Right renal pelvis (tissue), 4 donors: ENCODE measurements at places on chromosomes 4 and X. TPM values are rescaled to one million over a fixed set of nuclear protein-coding genes. Genes with fewer than 3 reads are reported as not detected.

DNA sequence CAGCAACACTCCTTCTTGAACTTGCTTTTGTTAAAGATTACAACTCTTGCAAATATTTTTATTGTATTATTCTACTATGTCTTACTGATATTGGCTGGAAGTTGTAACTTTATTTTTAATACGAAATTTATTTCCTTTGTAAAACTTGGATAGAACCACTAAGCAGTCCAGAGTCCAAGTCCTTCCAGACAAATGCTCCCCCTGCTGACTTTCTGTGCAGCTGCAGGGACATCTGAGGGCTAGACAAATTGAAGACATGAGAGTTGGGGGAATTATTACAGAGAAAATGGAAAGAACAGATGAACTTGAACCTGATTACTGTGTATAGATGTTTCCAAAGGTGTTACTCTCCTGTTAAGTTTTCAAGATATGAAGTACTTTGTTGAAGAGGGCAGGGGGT, 238.8 kb downstream of the GRIA3 start:
- no peak for DNase-seq

Gene MAGEC2
- not detected for polyA plus RNA-seq

Gene BRS3
- polyA plus RNA-seq: not detected

DNA sequence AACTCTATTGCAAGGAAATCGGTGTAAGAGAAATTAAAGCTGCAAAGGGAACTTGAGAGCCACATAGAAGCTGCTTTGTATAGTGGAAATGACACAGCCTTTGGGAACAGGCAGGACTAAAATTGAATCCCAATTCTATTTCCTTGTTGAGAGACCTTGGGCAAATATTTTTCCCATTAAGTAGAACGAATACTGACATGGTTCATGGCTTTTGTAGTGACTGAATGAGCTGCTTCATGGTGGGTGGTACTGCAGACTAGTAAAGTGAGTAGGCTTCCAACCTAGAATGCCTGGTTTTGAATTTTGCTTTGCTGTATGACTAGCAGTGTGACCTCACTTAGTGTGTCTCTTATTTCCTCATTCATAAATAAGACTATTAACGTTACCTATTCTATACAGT, 182.2 kb upstream of the KCNIP4 start:
- no peak for DNase-seq

GRCh38 chrX:78168065-78168464, 28.6 kb upstream of the TAF9B start:
- DNase-seq: no peak

- DNase-seq: no peak
Observed at GRCh38 chr4:10875144-10875799, 190.7 kb upstream of the CLNK start.

Gene CFAP299
- 1.5 TPM for polyA plus RNA-seq

DNA sequence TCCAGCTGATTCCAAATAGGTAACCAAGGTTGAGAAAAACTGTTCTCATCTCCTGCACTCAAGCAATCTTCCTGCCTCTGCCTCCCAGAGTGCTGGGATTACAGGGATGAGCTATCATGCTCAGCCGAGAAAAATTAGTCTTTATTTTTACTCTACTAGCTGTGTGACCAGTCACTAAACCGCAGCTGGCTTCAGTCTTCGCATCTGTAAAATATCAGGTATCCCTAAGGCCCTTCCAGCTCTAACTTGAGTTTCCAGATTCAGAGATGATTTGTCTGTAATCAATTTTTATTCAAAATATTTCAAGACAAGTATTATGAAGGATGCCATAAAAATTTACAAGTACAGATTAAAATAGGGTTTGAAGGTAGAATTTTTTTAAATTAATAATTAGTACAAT, 3.5 kb downstream of the ADH6 start:
- no peak for DNase-seq

Gene SPANXB1
- not detected for polyA plus RNA-seq

DNA sequence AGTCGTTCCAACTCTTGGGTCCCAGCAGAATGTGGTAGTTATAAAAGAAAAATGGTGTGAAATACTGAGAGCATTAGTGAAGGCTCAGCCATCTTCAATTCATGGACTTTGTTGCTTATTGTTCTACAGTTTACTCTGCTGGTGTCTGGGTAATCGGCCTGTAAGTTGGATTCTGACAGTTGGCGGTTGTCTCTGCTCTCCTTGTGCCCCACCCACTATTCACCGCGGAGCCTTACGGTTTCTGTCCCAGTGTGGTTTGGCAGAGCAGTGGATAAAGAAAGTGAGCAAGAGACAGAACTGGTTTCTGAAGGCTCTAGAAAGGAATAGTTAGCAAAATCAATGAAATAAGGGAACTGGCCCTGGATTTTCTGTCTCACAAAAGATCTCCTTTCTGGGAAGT, 9.1 kb downstream of the LONRF3 start:
- DNase-seq: no peak

Gene ADGRA3
- polyA plus RNA-seq: 57.5 TPM

GRCh38 chrX:151702741-151703340, 7.6 kb downstream of the PRRG3 start:
- DNase-seq: no peak

- DNase-seq: no peak
Observed at GRCh38 chr4:105710678-105711077, 2.1 kb downstream of the GSTCD start.

Gene GPC4
- 20.8 TPM for polyA plus RNA-seq

Gene AR
- 2.8 TPM for polyA plus RNA-seq

Gene ABCG2
- 8.4 TPM for polyA plus RNA-seq

Gene STIM2
- 36.4 TPM for polyA plus RNA-seq
